Upper lobe of left lung (tissue), 6 donors: ENCODE measurements at places on chromosomes 11 and 22.

GRCh38 chr11:44789496-44789895, 62.7 kb downstream of the TSPAN18 start:
- DNase-seq = no peak

GRCh38 chr11:46351148-46351547, 3.9 kb downstream of the DGKZ start:
- no peak for DNase-seq

GRCh38 chr22:27203276-27203660, 545.9 kb downstream of the MIAT start:
- no peak for DNase-seq

DNA sequence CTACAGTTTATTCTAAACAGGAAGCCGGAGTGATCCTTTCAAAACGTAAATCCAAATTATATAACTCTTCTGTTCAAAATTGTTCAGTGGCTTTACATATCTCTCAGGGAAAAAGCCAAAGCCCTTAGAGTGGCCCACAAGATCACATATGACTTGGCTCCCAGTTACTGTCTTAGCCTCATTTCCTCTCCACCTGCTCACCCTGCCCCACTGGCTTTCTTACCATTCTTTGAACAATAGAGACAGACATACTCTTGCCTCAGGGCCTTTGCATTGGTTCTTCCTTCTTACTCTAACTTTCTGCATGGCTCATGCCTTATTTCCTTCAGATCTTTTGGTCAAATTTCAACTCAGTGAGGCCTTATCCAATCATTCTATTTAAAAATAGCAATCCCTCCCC, 52.1 kb downstream of the STIM1 start:
- no peak for DNase-seq

DNA sequence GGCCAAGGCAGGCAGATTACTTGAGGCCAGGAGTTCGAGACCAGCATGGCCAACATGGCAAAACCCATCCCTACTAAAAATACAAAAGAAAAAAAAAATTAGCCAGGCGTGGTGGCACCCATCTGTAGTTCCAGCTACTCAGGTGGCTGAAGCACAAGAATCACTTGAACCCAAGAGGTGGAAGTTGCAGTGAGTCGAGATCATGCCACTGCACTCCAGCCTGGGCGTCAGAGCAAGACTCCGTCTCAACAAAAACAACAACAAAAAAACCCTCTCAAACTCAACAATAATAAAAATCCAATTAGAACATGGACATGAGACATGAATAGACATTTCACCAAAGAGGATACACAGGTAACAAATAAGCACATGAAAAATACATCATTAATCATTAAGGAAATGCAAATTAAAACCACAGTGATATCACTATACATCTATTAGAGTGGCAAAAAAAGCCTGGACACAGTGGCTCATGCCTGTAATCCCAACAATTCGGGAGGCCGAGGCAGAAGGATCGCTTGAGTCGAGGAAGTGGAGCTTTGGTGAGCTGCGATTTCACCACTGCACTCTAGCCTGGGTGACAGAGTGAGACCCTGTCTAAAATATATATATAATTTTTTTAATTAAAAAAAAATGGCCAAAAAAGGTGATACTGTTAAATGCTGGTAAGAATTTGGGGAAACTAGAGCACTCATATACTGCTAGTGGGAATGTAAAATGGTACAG, 12.7 kb upstream of the SEPTIN5 start:
- DNase-seq = no peak

- DNase-seq = no peak
Observed at GRCh38 chr11:63867511-63867910, 28.6 kb downstream of the MARK2 start.

GRCh38 chr22:33038131-33038772, 19.9 kb downstream of the SYN3 start:
- no peak for DNase-seq

DNA sequence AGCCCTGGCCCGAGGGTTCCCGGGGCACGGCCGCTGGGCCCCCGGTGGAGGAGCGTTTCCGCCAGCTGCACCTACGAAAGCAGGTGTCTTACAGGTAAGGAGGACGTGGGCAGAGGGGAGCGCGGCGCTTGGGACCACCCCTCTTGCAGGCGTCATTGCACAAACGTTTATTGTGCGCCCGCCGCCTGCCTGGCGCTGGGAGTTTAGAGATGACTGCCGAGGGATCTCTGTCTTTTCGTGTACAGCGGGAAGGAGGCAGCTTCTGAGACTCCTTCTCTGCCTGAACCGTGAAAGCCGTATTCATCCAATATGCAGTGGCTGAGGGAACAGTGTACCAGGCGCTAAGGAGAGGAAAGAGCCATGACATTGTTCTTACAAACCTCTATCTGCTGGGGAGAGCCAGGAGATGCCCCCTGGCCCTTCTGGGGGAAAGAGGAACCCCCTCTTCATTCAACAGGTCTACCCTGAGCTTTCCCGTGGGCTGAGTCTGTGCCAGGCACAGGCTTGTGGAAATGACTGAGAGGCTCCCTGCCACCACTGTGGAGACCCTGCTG, 13.8 kb upstream of the DGKZ start:
- no peak for DNase-seq

GRCh38 chr11:105268404-105269062, 129.0 kb upstream of the CARD18 start:
- no peak for DNase-seq

GRCh38 chr11:16434036-16434435, 77.7 kb upstream of the SOX6 start:
- no peak for DNase-seq

DNA sequence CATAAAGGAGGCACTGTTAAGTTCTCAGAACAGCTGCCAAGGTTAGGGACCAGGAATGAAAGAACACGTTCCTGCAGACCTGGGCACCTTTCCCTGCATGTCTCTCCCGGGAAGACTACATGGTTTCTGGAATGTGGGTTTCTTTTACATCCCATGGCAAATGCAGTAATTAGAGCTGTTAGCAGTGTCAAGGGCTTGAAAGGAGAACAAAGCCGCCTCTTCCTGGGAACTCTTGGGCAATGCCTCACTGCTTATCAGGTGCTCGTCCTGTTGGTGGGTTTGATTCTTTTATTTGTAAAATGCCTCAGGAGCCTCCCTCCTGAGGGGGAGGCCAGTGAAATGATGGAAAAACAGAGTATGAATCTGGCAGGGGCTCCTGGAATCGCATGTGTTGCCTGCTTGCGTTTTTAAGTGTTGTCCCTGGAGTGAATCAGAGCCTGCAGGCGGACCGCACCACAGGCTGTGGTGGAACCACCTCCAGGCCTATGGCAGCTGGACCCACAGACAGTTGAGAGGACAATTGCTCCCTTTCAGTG, 723 bp upstream of the C22orf31 start:
- no peak for DNase-seq

DNA sequence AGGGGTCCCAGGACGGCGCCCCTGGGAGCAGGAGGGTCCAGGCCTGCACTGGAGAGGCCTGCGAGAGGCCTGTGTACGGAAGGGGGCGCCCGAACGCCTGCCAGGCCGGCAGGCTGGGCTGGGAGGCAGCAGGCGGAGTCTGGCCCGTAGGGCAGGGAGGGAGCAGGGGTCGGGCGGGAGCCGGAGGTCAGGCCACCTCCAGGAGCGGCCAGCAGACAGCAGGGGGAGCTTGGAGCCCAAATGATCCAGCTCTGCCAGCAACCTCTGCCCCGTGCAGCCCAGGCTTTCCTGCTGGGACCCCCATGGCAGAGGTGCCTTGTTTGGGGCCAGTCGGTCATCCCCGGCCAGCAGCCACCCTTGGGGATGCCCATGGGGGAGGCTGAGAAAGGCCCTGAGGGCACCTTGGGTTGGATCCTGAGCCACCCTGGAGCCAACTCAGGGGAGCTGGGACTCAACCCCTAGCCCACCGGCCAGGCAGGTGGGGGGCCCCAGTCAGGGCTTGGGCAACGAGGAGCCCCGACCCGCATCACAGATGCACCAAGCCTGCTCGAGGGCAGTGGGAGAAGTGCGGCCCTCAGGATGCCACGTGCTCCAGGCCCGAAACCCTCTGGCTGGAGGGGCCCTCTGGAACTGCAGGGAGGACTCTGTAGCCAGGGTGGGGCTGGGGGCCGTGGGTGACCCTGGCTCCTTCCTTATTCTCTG, 9.6 kb upstream of the SYT8 start:
- peak; percentile 90 for DNase-seq

- DNase-seq = no peak
Observed at GRCh38 chr11:2743427-2744110, 43.8 kb upstream of the KCNQ1OT1 start.

GRCh38 chr11:42974510-42975179, 337.2 kb upstream of the API5 start:
- DNase-seq = no peak

DNA sequence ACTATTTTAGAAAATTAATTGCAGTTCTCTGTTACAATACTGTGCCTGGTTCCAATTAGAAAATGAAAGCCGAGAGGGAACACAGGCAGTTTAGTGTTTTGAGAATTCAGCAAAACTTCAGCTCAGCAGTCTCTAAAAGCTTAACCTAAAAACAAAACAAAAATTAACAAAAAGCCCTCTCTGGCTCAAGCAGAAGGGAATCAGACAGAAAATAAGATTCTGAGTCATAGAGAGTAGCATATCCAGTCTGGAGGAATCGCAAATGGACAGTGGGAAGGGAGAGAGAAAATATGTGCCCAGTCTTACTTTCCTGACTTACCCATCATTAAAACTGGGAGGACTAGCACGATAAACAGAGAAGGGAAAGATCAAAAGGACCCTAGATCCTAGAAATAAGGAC, 38.1 kb upstream of the CHRM4 start:
- no peak for DNase-seq

DNA sequence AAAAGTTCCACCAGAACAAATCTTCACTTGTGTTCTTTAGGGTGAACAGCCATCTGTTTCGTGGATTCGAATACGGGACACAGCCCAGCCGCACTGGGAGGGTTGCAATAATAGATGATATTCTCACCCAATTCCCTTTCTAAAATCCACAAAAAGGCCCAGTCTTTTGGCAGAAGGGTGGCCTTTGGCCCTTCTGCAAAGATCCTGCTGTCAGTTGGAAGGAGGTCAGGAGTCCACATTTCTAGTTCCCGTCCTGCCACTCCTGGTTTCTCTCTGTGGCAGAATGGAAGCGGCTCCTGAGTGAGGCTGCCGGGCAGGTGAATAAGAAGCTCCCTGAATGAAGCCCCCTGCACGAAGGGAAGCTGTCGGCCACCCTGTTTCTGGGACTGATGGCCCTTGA, 11.2 kb upstream of the LINC01488 start:
- DNase-seq = no peak
